Lower leg skin (tissue), 4 donors: ENCODE measurements at places on chromosomes 7 and 10. TPM values are rescaled to one million over a fixed set of nuclear protein-coding genes. Genes with fewer than 3 reads are reported as not detected.

The PON3 gene
- 15.9 TPM for total RNA-seq

The VSTM4 gene
- total RNA-seq = 3.5 TPM

The COL13A1 gene
- 0.93 TPM for total RNA-seq

The CFAP46 gene
- 0.32 TPM for total RNA-seq

The BLVRA gene
- 25.4 TPM for total RNA-seq

DNA sequence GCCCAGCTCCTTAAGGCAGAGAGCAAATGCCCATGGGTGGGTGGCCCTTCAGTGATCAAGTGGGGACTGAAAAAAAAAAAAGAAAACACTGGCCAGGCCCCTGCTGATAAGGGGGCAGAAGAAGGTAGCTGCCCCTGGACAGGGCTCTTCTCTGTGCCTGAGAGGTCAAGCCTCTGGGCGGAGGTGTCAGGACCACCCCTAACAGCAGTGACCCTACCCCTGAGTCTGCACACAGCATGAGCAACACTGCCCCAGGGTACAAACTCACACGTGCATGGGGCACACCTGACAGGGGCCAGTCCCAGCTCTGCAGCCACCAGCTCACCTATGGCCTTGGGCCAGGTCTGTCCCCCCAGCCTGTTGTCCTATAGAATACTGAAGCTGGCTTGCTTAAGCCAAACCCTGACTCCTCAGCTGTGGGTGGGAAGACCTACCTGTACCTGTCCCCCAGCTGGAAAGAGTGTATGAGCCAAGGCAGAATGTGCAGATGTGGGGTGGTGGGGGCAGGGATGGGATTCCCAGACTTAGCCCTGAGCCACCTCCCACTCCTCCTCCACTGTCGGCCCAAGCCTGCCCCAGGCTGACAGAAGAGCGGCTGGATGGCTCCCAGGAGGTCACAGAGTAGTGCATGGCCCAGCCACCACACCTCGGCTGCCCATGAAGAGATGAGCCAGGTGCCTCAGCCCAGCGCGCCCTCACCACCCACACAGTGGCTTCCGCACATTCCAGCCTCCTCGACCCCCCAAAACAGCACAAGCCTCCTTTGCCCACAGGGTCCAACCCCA is 23.7 kb downstream of the KCNH2 start:
- DNase-seq = no peak

DNA sequence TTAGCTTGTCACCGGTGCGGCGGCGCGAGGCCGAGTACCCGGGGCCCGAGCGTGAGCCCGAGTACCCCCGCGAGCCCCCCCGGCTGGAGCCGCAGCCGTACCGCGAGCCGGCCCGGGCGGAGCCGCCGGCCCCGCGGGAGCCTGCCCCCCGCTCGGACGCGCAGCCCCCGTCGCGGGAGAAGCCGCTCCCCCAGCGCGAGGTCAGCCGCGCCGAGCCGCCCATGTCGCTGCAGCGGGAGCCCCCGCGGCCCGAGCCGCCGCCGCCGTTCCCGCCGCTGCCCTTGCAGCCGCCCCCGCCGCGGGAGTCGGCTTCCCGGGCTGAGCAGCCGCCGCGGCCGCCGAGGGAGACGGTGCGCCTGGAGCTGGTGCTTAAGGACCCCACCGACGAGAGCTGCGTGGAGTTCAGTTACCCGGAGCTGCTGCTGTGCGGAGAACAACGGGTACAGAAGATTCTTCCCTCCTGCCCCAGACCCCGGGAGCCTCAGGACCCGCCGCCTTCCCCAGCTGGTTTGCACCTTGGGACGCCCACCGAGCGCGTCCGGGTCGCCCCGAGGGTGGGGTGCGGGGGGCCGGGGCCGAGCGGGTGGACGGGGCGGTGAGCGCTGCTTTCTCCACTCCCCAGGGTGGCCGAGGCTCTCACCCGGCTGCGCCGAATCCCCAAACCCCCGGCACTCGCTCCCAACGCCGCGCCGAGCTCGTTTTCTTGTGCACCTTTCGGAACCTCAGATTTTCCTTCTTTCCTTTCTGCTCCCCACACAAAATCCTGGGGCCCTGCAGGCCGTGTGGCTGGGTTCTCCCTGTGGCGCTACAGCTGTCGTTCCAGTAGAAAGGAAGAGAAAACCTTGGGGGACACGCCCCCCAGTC is 708 bp downstream of the UBN2 start:
- DNase-seq = no peak

- no peak for DNase-seq
Observed at GRCh38 chr10:116948530-116948870, 56.5 kb downstream of the SHTN1 start.

GRCh38 chr7:1763033-1763432 is 93.0 kb downstream of the ELFN1 start:
- DNase-seq = no peak

GRCh38 chr7:88771417-88771816 is 11.9 kb downstream of the ZNF804B start:
- no peak for DNase-seq

DNA sequence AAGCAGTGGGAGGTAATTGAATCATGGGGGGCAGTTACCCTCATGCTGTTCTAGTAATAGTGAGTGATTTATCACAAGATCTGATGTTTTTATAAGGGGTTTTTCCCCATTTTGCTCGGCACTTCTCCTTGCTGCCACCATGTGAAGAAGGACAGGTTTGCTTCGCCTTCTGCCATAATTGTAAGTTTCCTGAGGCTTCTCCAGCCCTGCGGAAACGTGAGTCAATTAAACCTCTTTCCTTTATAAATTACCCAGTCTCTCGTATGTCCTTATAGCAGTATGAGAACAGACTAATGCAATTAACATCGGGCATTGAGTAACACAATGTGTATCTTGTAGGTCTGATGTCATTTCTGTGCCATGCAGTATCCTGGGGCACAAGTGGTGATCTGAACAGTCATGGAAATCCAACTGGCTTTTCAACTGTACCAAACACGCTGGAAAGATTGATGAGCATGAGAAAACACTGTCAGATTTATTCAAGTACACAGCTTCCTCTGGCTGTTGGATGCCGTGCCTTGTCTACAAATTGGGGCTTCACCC is 208.6 kb upstream of the KIAA1217 start:
- no peak for DNase-seq

- no peak for DNase-seq
Observed at GRCh38 chr10:75772153-75772887, 340.9 kb downstream of the LRMDA start.

GRCh38 chr10:122852261-122852660 is 6.6 kb upstream of the CUZD1 start:
- no peak for DNase-seq

GRCh38 chr7:39697483-39697882 is 74.1 kb downstream of the RALA start:
- DNase-seq = no peak

- no peak for DNase-seq
Observed at GRCh38 chr10:103067484-103067883, 125.6 kb downstream of the NT5C2 start.

DNA sequence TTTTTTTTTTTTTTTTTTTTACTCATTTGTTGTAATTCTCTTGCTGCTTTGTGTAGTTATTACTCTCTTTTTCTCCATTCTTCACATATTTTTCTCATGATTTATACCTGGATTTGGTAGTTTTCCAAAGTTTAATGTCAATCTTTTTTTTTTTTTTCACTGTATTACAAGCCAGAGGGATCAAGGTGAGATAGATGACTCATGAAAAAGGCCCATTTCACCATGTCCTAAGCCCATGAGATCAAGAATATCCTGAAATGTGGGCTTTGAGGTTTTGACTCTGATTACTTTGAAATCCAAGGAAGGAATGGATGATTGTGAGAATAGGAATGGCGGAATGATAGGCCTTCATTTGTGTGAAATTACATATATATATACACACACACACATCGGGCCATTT is 31.1 kb downstream of the TAX1BP1 start:
- no peak for DNase-seq

- no peak for DNase-seq
Observed at GRCh38 chr10:110699859-110700468, 55.8 kb downstream of the RBM20 start.

- DNase-seq = no peak
Observed at GRCh38 chr7:97659363-97660045, 72.4 kb upstream of the TAC1 start.
